ENCODE measurements at places on chromosomes 13 and 19.

GRCh38 chr13:111064661-111065060, 50.4 kb upstream of the ARHGEF7 start:
- DNase-seq, result no peak

DNA sequence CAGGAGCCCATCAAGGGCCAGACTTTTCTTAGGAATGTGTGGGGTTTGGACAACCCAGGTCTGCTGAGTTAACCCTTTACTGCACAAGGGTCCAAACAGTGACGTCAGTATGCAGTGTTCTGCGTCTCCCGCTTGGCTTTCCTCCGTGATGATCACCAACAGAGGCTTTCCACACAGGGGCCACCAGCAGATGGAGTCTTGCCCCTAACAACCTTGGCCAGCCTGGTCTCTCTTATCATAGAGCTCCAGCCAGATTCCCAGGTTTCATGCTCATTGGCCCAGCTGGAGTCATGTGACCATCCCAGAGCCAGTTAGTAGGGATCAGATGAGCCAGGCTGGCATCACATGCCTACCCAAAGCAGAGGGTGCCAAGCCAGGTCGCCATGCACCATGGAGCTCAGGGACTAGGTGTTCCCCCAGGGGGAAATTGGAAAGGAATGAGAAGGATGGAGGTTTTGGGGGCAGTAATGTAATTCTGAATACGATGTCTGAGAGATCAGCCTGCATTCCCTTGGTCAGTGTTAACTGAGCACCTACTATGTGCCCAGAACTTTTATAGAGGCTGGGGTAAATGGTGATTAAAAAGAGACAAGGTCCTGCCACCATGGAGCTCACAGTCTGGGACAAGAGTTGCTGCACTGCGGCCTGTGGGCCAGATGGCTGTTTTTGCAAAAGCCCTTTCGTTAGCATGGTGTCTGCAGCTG, 61.2 kb downstream of the MYH14 start:
- DNase-seq, result no peak

DNA sequence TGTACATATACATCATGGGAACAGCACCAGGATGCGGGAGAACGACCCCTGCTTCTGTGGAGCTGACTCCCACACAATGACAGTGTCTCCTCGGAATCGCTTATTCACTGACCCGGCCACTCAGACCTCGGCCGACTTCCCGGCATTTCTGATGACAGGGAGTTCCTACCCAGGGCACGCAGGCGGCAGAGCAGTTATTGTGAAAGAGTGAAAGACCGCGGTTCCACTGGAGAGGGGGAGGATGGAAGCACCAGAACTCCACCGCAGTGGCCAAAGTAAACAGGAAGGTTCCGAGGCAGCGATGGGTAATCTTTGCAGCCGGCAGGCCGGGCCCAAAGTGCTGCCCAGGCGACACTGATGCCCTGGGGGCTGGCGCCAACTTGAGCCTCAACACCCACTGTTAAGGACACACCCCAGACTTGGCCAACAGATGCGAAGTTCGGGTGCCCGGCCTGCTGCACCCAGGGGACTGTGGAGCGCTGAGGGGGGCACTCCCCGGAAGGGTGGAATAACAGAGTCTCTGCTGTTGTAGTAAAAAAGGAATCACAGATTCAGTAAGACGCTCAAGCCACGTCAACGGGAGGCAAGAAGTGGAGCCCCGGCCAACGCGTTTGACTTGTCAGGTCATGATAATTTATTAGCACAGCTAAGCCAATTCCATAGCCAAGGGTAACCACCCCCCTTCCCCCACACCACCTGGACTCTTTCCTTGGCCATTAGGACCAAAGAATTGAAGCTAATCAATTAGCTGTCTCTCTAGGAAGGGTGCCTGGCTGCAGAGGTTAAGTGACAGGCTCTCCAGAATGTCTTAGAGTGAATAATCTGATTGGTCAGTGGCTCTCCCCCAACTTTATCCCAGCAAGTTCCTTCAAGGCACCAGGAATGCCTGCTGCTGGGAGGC, 5.8 kb downstream of the MLLT1 start:
- DNase-seq, result no peak

GRCh38 chr13:88384542-88384941, 713.4 kb downstream of the SLITRK5 start:
- no peak for DNase-seq

DNA sequence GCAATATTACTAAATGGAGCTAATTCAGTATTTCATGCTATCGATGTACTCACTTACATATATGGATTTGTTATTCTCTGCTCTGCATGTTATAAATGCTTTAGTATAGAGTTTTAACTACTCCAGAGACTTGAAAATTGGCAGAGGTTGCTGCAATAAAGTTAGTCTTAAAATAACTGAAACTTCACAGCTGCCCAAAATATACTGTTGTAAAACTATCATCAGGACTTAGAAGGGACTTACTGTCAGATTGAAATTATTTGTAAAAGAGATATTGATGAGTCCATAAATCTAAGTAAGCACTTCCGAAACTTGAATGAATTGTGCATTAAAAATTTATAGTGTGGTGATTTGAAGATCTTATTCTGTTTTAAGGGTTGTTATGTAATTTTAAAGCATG, 1178.2 kb upstream of the PCDH20 start:
- DNase-seq, result no peak

- no peak for DNase-seq
Measured at GRCh38 chr13:41231025-41231677, 32.2 kb downstream of the MTRF1 start.

GRCh38 chr19:52270266-52270885, 989 bp downstream of the ZNF766 start:
- DNase-seq, result no peak

DNA sequence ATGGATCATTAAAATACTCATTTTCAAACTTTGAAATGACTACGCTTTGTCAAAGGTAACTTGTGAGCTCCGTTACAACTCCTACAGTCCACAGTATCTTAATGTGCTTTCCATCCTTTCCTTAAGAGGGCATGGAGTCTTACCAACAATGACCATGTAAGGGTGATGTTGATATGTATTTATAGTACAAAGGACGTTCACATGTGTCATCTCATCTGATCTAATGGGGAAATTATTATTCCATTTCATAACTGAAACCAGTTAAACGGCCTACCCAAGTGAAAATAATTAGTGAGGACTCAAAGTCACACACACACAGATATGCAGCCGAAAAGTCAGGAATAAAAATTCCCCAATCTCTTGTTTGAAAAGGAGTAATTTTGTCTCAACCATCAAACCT, 9.6 kb downstream of the USP12 start:
- DNase-seq, result no peak

DNA sequence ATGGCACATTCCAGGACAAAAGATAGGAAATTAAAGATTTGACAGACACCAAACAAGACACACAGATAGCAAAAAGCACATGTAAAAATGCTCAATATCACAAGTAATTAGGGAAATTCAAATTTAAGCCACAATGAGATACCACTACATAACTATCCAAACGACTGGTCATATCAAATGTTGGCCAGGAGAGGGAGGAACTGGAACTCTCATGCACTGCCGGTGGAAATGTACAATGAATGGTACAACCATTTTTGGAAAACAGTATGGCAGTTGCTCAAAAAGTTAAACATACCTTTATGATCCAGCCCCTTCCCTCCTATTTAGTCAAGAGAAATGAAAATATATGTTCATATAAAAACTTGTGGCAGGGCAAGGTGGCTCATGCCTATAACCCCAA, 36.8 kb upstream of the CYP2S1 start:
- DNase-seq, result no peak

DNA sequence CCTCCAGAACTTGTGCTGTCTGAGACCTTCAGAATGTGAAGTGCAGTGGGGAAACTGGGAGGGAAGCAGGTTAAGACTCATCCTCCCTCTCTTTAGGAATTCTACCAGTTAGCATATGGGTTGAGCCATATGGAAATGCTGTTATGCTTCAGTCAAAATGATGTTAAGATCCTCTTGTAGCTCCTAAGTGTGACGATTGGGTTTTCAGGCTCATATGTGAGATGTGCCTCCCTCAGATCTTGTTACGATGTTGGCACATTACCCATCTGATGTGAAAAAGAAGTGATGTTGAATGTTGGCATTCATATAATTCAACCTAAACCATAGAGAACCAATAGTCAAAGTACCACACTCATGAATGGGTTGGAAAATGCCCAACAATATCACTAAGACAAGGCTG, 67.8 kb upstream of the IPO5 start:
- DNase-seq, result no peak

DNA sequence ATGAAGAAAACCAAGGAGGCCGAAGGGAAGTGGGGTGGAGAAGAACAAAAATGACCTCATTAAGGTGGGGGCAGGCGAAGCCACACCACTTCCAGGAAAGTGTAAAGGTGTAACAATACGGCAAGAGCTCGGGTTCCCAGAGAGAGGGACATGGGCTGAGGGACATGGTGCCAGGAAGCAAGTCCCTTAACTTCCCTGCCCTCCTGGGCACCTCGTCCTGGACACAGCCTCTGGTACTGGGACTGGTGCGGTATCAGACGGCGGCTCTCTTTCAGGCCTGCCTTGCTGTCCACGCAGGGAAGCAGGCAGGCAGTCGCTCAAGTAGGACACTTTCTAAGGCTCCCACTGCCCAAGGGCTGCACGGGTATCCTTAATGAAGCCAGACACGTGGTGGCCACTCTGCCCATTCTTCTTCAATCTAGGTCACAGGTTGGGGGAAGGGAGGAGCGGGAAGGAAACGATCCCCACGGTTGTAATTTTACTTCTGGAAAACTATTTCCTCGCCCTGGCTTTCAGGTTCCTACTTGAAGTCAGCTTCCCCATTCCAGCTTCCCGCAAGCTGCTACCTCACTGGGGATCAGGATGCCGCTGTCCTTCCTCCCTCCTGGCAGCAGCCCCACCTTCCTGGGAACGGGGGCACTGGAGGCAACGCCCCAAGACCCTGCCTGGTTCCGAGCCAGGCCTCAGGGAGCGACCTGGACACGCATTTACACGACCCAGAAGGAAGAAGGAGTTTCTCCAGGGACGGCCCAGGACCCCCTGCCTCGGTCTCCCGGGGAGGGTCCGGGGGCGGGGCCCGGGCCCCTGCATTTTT, 1.2 kb downstream of the AP3D1 start:
- DNase-seq, result no peak

DNA sequence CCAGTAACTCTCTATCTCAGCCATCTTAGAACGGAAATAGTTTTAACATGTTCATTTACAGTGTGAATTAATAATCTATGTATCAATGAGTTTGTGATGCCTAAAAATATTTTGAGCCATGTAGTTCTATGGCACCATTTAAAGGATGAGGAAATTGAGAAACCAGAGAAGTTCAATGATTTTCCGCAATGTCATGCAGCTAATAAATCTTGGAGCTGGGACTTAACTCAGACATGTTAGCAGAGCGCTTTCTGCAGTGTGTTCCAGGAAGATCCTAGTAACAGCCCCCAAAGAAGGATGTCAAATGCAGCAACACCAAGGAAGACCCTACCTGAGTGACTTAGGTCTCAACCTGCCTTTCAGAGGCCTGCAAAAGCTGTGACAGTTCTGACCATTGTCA, 99.3 kb upstream of the RAP2A start:
- no peak for DNase-seq

DNA sequence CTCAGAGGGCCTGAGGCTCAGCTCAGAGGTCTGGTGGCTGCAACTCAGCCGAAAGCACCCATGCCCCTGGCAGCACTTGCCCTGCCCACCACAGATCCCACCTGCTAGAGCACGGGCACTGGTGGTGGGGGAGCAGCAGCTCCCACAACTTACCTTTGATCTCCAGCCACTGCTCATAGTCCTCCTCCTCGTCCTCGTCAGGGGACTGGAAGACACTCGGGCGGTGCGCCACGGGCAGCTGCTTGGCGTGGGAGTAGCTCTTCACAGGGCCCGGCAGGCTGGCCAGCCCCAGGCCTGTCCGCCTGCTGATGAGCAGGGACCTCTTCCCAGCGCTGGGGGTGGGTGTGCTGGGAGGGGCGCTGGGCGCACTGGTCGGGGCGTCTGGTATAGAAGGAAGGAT, 14.6 kb downstream of the SUGP1 start:
- no peak for DNase-seq

- no peak for DNase-seq
Measured at GRCh38 chr13:113050734-113051431, 54.7 kb upstream of the F7 start.

- DNase-seq, result no peak
Measured at GRCh38 chr13:61084988-61085387, 330.7 kb downstream of the PCDH20 start.

DNA sequence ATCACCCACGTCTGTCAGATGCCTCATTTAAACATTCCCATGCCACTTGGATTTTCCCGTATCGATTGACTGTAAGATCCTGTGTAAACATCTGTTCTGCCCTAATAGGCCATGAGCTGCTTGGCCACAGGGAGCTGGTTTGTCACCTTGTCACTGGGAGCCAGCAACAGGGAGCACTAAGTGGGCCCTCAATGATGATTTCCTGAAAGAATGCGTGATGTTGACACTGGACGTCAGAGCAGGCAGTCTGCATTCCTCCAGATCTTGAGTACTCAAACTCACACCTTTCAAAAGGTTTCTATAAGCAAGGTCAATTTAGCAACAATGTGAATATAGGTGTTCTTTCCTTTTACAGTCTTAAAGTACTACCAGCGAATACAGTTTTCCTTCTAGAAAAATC, 78.8 kb downstream of the TUBGCP3 start:
- DNase-seq, result no peak

GRCh38 chr13:77820431-77821149, 98.0 kb downstream of the EDNRB start:
- DNase-seq, result no peak

GRCh38 chr19:47694466-47695273, 18.6 kb upstream of the EHD2 start:
- DNase-seq, result no peak

- no peak for DNase-seq
Measured at GRCh38 chr13:106521095-106521799, 14.2 kb downstream of the EFNB2 start.

DNA sequence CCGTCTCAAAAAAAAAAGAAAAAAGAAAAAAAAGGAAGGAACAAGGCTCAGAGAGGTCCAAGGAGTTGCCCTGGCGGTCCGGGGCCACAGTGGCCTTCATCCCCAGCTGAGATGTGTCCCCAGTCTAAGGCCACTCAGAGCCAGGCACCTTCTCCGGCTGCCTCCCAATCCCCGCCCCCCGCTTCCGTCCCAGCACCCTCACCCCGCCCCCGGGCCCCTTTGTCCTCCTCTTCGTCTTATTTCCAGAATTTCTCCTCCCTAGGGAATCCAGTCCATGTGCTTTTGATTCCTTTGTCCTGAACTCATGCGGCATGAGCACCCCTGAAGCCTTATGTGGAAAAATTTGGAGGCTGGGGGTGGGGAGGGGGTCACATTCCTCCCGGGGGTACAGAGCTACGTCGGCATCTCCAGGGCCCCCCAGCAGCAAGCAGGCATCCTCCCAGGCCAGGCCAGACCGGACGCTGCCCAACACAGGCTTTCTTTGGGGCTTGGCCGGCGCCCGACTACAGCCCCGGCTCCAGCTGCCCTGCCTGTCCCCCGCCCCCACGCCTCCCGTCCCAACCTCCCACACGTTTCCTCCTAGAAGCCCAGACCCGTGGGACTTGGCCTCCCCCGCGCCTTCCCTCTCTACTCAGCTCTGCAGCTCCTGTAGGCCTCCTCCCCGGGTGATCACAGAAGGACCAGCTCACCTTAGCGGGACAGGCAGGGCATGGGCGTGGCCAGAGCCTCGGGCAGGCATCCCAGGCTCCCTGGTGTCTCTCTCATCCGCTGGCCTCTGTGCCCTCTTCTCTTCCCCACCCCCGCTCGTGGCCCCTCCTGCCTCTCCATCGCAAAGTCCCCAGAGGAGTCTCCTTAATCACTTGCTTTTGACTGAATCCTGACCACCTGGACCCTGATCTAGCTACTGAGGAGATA, 17.8 kb upstream of the ADGRE5 start:
- no peak for DNase-seq
